ENCODE measurements at places on chromosomes 12 and 14.

DNA sequence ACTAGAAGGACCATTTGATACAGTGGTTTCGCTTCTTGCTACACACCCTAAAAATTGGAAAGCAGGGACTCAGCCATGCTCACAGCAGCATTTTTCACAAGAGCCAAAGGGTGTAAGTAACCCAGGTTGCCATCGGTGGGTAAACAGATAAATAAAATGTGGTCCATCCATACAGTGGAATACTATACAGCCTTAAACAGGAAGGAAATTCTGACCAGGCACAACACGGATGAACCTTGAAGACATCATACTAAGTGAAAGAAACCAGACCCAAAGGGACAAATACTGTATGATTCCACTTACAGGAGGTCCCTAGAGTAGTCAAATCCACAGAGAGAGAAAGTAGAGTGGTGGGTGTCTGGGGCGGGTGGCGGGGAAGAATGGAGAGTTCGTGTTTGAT, 220.9 kb downstream of the PHETA1 start:
- DNase-seq: no peak

DNA sequence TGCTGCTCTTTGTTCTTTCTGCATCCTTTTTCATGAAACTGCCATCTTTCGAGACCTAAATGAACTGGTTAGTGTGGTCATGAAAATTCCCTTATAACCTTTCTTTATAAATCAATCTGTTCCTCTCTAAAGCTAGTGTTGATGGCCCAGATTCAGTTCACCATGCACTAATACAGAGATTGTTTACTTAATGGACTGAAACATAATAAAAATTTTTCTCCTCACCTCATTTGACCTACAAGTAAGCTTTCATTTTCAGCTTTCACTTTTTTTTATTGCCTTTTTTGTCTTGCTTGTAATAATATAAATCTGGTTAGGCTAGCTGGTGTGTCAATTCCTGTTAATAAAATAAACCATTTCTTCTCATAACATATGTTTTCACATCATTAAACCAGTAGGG, 183.8 kb downstream of the CCDC59 start:
- no peak for DNase-seq

GRCh38 chr12:74999474-74999873, 210.2 kb downstream of the KCNC2 start:
- DNase-seq: no peak

DNA sequence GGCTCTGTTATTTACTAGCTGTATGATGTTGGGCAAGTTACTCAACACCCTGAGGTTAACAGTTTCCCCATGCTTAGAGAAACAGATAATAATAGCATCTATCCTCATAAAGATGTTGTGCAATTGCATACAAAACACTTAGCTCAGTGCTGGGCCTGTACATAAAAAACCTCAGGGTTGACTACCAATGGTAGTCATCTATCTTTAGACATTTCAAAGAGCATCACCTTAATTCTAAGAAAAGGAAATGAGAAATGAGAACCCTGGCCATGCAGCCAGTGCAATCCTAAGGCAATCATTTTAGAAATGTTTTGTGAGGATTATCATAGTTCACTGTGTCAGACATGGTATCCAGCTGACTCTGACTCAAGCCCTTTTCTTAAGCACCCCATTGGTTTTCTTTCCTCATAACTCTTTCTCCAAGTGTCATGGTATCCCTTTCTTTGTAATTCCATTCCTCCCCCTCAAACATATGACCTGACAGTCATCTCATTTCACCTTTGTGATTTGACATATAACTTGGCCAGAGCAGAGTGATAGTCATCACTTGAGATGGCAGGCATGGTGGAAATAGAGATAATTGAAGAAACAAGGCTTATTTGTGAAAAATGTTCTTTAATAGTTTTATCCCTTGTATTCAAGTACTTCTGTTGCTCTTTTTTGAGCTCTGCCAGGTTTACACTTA, 29.5 kb upstream of the OSBPL8 start:
- no peak for DNase-seq

GRCh38 chr14:49946320-49947141, 53.6 kb downstream of the ARF6 start:
- peak; percentile 50 for DNase-seq

- DNase-seq: no peak
Observed at GRCh38 chr14:77083082-77083481, 15.0 kb upstream of the CIPC start.

DNA sequence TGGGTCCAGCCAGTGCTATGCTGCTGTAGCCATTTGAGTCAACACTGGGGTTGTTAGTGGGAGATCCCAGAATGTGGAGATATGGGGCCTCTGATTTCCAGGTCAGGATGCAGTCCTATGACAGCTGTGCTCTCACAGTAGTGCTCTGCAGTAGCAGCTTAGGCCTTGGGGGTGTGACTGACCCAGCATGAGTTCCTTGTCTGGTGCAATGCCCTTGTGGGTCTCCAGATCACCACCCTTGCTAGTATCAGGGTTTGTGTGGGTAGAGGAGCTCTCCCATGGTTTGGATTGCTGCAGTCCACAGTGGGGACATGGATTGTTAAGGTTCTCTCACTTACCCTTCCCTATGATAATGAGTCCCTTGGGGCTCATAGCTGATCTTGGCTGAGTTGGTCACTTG, 113.7 kb downstream of the RAD51B start:
- no peak for DNase-seq

DNA sequence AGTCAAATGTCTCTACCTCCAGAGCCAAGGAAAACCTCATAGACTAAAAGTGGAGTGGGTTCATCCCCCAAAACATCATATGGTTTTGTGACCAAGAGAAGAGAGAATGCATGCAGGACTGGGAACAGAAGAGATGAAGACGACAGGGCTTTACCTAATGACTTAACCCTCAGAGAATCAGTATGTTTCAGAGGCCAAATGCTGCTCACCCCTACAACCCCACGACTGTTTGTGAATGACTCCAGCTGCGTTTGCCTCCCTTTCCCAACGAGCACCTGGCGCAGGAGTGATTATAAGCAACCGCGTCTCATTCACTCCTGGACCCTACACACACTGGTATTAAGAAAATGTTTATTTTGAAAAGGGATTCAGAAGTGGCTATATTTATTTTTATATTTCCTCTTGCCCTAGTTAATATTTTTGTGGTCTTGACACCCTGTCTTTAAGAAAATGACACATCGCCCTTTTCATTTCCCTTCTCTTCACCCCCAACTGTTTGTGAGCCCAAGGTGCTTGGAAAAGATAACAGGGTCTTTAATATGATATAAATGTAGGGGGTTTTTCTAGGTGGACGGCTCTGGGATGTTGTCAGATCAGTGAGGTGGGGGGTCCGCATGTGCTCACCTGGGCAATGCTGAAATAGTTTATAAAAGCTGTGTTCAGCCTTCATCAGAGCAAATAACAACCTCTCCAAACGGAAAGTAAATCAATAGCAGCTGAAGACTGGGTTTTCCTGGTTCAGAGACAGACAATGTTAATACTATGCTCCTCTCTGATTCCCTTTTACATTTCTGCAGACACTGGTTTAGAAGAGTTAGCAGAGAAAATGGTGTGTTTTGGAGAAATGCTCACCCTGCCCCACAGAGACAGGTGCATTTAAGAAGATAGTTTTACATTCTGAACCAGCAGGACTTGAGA, 77.7 kb downstream of the SLC15A4 start:
- no peak for DNase-seq

DNA sequence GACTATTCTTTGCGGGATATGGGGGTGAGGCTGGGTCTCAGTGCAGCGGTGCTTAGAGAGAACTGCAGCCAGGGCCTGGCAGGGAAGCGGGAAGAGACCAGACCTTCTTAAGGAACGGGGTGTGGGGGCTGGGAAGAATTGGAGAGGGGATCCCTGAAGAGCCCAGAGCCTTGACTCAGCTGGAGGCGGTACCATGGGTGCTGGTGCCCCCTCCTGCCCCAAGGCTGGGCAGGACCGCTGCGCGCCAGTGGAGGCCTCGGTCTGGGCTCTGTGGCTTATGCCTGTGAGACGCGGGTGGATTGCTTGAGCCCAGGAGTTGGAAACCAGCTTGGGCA, 1.3 kb upstream of the RNU7-1 start:
- DNase-seq: no peak

GRCh38 chr14:92280554-92281262, 42.3 kb upstream of the SLC24A4 start:
- DNase-seq: no peak

DNA sequence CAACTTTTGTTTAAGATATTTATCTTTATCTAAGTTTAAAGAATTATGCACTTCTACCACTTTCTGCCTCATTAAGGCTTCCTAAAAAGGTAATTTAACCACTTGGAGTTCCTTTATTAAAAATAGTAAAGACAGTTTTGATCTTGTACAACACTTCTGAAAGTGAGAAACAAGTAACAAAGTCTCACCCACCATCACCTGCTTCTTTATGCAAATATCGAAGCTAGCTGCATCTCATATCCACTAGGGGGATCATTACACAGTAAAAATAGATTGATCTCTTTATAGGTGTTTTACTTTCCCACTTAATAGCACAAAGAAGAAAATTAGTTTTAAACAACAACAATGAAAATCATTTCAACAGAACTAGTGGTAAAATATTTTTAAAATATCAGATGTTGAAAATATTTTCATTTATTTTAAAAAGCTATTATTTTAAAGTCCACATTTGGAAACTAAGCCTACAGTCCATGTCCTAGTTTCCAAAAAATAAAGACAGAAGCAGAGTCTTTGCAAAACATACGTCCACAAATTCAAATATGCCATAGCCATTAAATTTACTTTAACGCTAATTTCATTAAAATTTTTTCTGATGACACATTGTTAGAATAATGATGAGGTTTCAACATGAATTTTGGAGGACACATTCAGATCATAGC, 160.0 kb upstream of the SOX5 start:
- DNase-seq: no peak

DNA sequence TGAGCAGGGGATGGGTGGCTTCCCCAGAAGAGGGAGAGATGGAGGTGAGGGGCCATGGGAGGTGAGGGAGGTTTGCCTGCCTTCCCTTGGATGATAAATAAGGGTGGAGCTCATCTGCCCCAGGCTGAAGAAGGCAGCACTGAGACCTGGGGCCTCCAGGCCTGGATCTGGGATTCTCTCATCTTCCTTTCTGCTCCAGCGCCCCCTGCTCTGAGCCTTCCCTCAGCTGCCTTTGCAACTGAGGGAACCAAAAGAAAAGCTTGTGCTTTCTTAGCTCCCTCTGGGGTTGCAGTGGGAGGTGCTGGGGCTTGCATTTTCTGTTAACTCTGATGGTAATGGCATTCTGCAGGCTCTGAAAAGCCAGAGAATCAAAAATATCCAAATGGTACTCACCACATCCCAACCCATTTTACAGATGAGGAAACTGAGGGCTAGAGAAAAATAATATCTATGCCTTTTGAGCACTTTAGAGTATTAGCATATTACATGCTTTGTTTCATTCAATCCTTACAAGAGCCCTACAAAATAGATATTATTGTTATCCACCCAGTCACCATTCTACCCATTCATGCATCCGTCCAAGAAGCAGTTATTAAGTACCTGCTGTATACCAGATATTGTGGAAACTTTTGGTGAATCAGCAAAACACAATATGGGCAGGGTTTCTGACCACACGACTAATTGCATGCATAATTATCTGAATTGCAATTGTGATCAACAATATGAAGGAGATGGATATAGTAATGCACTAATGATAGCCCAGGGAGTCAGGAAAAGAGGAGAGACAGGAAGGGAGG, 102.2 kb downstream of the WSCD2 start:
- DNase-seq: no peak

- DNase-seq: no peak
Observed at GRCh38 chr12:89559753-89560152, 33.9 kb upstream of the POC1B start.

All from NCI-H1092 (cell line).